ENCODE measurements at places on chromosomes 3 and 15.

- no peak for DNase-seq
Measured at GRCh38 chr3:12479919-12480427, 4.3 kb upstream of the TSEN2 start.

GRCh38 chr3:184259396-184259877 lies 1.9 kb downstream of the CAMK2N2 start:
- no peak for DNase-seq

DNA sequence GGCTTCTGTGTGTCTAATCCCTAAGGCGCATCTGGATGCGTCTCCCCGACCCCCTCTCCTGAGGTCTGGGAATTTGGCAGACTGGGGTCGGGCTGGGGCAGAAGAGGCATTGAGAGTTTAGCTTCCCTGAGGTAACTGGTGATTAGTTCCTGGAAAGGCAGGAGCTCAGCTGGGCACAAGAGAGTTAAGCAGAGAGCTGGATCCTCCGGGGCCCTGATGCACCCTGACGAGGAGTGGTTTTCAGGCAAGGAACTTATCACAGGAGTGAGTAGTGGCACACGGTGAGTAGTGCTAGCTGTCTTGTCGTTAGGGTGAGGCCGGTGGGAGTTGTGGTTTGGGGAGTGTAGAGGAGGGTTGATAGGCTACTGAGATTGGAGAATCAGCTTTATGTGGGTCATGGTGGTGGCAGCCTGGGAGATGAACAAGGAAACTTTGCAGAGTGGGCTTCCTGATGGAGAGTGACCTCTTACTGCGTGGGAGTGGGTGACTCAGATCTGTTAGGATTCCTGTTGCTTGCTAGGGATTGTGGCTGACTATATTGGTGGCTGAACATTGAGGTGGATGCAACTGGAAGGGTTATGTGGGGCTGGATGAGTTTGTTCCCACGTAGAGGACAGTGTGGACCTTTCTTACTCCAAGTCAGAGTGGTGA lies 897 bp downstream of the RAD54L2 start:
- no peak for DNase-seq

DNA sequence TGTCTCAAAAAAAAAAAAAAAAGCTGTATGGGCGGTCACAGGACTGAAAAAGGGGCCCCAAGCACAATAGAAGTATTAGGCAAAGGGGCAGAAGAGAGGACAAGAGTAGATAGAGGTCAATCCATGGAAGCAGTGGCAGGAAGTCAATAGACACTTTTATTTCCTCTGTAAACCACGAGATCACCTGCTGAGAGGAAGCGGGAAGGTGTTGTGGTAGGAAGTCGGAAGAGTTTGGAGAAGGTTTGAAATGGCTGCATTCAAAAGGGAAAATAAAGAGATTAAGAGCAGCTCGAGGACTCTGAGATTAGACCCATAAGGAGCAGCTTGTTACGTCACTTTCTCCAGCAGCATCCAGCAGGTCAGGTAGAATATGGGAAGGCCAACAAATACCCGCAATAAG lies 14.2 kb upstream of the ZNF148 start:
- no peak for DNase-seq

DNA sequence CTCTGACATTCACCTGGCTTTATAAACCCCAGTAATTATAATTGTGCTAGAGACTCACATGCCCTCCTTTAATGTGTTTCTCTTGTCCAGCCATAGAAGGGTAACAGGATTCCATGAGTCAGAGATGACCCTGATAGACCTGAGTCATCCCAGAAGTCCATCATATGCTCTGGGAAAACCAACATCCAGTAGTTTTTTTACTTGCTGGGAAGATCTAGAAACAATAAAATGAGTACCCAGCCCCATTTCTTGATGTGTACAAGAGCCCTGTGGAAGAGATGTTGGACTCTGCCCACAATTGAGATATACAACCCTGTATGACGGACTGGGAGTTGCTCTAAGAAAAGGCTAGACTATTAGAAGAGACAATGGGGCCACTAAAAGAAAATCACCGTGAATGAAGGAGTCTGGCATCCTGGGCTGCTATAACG lies 22.4 kb upstream of the THUMPD3 start:
- DNase-seq: no peak

DNA sequence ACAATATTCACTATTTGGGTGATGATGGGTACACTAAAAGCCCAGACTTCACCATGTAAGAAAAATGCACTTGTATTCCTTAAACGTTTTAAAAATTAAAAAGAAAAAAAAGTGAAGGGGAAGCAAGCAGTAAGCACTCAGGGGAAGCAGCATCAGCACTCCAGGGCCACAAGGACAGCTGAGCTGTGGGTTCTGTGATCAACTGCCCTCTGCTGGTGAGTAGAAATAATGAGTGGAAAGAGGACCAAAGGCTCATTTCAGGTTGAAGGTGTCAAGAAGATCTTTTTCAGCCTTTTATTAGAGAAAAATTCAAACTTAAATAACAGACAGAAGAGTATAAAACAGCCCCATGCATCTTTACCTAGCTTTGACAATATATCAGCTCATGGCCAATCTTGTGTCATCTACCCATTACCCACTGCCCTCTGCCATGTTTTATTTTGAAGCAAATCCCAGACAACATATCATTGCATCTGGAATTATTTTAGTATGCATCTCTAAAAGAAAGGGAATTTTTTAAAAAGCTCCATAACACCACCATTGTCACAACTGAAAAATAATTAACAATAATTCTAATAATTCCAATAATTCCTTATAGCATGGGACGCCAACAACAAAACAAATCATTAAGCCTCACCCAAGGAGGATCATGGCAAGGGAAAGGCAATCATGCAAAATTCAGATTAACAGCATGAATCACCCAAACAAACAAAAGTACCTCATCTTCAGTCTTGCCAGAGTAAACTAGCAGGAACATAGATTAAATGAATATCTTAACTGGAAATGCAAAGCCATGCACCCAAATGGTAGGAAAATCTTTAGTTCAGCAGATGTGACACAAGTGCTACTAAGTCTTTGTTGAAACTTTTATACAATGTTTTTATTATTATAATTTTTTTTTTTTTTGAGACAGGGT lies 42.5 kb downstream of the TAMM41 start:
- no peak for DNase-seq

DNA sequence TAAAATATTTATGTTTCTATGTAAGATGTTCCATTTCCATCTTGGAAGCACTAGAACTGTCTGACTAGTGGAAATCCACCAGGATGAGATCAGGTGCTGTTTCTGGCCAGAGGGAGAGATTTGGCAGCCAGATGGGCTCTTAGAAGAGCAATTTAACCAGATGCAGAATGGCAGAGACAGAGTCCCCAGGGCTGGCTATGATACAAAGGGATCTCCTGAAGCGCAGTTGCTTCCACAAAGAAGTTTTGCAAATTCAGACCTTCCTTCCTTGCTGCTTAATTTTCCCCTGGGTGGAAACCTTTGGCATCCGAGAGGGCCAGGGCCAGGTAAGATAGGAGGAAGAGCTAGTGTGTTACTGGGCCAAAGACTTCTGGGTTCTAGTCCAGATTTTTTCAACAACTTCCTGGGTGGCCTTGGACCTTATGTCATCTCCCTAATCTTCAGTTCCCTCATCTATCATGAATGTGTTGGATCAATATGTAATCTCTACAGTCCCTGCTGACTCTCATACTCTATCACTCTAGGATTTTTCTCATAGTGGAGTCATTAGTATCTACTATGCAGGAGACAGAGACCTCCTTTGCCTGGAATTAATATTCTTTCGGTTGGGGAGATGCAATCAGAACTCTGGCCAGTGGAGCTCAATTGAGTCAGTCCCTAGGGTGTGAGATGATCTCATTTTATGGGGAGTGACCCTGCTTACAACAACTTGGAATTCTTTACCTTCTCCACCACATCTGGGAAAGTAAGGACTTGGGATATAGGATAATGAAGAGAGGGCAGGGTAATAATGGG lies 41.1 kb upstream of the NDUFB4 start:
- DNase-seq: no peak

- DNase-seq: no peak
Measured at GRCh38 chr3:73465926-73466325, 158.8 kb downstream of the PDZRN3 start.

DNA sequence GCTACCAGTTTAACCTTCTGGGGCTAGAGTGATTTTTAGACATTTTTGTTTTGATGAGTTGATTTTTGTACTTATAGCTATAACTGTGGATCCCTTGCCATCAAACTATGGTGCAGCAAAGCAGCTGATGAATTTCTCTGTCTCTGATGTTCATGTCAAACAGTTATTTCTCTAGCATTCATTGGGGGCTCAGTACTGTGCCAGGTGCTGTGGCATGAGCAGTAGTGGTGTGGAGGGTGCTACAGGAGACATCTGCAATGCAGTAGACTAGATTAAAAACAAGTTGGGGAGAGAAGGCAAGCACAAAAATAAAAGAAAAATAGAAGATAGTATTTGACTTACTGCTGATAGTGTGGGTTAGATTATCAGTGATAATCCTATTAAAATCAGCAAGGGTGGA lies 95.3 kb downstream of the AKAP13 start:
- DNase-seq: no peak

DNA sequence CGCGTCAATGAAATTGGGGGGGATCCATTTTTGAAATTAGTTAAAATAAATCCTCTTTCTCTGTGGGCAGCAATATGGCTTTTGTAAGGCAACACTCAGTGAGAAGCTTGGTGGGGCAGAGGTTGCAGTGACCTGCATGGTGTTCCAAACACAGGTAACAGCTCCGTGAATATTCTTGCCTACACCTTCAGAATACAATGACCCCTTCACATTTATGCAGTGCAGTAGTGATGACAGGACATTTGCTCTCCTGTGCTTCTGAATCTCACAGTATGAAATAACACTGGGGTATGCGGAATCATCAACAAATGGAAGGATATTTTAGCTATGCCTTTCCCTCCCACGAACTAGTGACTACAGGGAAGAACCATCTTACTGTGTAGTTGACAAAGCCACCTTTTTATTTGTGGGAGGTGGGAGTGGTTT lies 6.9 kb downstream of the AHSG start:
- DNase-seq: no peak

Data from stimulated activated CD4-positive, alpha-beta T cell treated with anti-CD3 and anti-CD28 coated beads, Interleukin-1b, Interleukin-23, amount 100 ng/mL, for 1 hour (primary cell).